CD4-positive, alpha-beta T cell treated with Interleukin-15 for 1 hour (primary cell): ENCODE measurements at places on chromosomes 11 and 22.

GRCh38 chr22:20568502-20569058, 61.2 kb downstream of the MED15 start:
- no peak for DNase-seq

DNA sequence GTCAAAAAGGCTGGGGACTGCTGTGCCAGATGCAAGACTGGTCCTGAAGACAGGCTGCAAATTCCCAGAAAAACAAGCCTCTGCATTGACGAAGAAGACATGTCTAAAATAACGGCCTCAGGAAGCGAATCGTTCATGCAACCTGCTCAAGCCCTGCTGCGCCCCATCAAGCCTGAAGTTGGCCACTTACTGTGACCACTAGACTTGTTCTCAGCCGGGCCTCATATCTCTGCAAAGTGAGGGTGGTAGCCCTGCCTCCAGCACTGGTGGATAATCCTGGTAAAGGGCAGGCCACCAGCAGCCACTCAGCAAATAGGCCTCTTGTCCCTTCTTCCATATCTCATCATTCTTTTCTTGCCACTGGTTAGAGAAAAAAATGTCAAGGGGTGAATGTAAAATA, 11.8 kb downstream of the LTO1 start:
- DNase-seq: no peak

DNA sequence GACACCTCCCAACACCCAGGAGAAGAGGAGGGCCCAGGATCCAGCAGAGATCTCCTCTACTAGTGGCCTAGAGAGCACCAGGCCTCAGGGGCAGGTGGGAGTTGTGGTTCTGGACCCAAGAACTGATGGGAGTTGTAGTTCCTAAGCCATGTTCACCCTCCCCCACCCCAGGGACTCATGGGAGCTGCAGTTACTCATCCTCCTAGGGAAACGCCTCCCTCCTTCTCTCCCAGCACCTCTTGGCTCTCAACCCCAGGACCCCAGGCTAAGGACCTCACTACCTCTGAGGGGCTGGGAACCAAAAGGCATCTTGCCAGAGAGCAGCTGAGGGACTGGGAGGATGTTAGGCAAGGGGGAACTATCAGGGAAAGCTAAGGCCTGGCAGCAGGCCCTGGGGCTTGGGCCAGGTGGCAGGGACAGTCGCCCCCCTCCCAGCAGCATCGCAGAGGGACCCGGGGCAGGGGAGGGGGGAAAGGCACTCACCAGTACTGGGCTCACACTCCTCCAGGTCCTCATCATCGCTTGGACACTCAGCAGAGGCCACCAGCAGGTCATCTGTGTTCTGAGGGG, 28.9 kb downstream of the SLC22A12 start:
- no peak for DNase-seq

- no peak for DNase-seq
Measured at GRCh38 chr11:109783840-109784239, 309.4 kb upstream of the ZC3H12C start.

- no peak for DNase-seq
Measured at GRCh38 chr11:33045551-33046255, 6.3 kb downstream of the TCP11L1 start.

DNA sequence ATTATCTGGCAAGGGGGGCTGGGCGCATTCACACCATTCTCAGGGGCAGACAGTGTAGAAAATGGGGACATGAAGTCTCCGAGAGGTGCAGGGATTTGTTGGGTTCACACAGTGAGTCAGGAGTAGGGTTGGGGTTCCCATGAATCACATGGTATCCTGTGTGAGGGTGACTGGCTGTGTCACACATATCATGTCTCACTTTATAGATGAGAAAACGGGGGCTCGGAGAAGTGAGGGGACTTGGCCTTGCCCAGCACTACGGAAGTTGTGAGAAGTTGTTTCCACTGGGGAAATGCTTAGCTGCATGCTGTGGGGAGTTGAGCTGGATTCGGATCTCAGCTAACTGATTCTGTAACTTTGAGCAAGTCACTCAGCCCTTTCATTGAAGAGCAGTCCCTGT, 4.2 kb downstream of the GAL3ST3 start:
- no peak for DNase-seq

- DNase-seq: no peak
Measured at GRCh38 chr11:91913407-91913806, 311.2 kb upstream of the FAT3 start.

DNA sequence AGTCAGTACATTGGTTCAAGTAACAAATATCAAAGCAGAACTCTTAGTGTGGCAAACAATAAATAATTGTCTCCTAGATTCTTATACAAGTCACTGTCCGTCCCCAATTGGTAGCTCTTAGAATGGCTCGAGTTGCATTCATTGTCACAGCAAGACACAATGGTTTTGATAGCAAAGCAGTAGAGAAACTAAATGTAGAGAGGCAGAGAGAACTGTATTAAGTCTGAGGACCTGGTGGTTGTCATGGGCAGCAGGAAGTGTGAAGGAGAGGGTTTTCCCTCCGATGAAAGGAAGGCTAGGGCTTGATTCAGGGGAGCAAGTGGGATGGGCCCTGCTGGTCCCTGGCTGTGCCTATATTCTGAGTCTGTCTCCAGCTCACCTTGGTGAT, 36.6 kb downstream of the RCOR2 start:
- DNase-seq: no peak

- no peak for DNase-seq
Measured at GRCh38 chr11:84089072-84090057, 803.2 kb upstream of the CCDC90B start.

GRCh38 chr11:57266157-57266556, 29.1 kb upstream of the APLNR start:
- no peak for DNase-seq

DNA sequence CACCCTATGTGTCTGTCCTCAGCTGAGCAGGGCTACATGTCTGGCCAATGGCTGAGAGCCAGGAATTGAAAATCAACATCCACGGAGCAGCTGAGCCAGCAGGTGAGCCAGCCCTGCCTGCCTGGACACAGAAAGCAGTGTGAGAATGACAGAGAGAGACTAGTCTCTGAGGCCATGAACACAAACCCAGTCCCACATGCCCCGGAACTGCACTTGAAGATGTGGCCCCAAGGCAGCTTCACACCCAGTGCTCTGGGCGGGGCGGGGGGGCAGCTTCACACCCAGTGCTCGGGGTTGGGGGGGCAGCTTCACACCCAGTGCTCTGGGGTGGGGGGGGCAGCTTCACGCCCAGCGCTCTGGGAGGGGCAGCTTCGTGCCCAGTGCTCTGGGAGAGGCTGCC, 37.6 kb downstream of the TRMU start:
- DNase-seq: peak; percentile 53

- no peak for DNase-seq
Measured at GRCh38 chr11:107482234-107482633, 24.6 kb upstream of the CWF19L2 start.

DNA sequence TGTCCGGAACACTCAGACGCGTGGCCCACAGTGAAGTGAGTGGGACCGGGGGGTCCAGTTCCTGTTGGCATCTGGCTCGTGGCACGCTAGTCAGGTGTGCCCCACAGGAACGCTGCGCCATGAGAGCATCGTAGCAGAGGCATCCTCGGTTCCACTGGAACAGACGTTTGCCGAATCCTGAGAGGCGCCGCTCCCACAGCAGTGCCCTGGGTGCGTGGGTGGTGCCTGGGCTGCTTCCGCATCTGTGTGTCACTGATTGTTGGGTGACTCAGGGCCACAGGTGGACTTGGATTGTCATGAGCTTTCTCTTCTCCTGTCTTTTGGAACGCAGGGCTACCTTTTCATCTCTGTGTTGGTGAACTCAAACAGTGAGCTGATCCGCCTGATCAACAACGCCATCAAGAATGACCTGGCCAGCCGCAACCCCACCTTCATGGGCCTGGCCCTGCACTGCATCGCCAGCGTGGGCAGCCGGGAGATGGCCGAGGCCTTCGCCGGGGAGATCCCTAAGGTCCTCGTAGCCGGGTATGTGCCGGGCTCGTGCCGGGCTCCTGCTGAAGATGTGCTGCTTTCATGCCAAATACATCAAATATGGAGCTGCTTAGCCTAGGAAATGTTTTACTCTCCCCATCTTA, 46.2 kb downstream of the AP2A2 start:
- no peak for DNase-seq

DNA sequence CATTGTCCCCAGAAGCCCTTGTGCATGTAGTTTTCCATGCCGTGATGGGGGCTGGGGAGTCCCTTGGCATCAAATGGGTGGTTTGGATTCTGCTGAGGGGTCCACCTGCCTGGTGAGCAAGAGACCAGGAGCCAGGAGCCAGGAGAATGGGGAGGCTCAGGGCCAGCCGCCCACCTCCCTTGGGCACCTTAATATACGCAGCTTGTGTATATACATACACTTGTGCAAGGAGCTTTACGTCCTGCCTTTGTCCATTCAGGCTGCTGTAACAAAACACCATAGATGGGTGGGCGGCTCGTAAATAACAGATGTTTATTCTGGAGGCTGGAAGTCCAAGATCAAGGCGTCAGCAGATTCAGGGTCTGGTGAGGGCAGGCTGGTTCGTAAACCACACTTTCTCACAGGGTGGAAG, 62.5 kb downstream of the SMIM38 start:
- no peak for DNase-seq

DNA sequence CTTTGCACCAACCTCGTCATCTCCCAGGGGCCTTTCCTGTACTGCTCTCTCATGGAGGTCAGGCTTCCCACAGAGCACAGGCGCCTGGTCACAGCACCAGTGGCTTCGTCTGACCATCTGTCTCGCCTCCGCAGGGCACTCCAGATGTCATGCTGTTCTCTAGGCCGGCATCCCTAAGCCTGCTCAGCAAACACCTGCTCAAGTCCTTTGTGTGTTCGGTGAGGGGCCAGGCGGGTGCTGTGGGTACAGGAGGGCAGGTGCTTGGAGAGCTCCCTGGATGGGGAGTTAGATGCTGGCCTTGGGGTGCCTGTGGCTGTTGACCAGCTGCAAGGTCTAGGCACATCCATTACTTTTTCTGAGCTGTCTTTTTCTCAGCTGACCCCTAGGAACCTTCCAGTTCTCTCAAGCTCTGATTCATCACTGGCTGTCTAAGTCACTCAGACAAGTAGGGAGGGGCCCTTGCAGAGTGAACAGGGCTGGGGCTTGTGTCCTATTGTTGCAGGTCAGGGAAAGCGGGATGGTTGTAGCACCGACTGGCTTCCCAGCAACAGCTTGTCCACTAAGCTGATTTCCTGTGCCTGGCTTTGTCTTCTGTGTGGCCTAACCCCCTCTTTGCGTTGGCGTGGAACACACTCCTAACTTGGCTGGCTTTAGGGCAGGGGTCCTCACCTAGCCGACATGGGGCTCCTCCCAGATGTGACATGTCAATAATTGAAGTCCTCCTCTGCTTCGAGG, 9.2 kb downstream of the CLDN5 start:
- DNase-seq: no peak

GRCh38 chr11:112485280-112485679, 224.6 kb upstream of the PLET1 start:
- no peak for DNase-seq

- no peak for DNase-seq
Measured at GRCh38 chr11:27718346-27718862, 18.1 kb upstream of the BDNF start.

DNA sequence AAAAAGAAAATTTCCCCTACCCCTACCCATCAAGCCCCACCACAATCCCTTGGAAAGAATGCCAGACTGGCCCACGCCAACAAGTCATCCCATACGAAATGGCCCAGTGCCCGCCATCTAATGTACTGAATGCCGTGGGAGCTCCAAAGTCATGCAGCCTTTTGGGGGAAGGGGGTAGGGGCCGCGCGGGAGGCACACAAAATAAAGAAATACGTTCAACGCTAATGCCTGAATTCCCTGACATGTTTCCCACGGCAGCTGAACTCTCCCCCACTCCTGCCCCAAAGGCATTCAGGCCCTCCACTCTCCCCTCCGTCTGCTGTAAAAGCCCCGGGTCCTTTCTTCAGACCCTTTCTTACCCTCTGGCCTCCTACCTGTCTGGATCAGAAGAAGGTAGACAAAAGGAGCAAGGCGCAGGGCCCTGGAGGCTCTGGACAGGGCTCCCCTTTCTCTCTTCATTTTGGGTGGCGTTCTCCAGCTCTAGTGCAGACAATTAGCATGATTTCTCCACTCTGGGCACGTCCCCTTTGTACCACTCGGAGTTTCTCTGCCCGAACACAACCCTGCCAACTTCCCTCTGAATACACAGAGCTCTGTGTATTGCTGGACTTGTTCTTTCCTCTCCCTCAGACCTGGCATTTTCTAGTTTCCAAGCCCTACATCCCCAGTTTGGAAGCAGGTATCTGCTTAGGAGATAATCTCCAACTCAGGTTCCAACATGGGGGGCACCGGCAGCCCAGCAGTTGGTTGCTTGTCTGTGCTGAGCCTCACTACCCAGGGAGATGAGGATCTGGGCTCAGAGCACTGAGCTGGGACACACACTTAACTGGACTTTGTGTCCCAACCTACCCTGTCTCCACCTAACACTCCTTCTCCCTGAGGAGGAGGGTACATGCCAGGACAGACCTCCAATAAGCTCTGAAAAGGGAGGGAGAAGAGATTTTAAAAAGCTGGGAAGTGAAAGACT, at the start of gene HEPACAM:
Gene HEPACAM (minus strand): TSS at position 500 of the 967 bp plus-strand sequence. CDS start 41 bp downstream, at position 459.
- no peak for DNase-seq

GRCh38 chr11:4522339-4522738, 22.7 kb upstream of the OR52M1 start:
- no peak for DNase-seq

- no peak for DNase-seq
Measured at GRCh38 chr11:15289723-15290122, 175.0 kb downstream of the INSC start.

GRCh38 chr11:60376601-60377000, 1.7 kb upstream of the MS4A7 start:
- no peak for DNase-seq

DNA sequence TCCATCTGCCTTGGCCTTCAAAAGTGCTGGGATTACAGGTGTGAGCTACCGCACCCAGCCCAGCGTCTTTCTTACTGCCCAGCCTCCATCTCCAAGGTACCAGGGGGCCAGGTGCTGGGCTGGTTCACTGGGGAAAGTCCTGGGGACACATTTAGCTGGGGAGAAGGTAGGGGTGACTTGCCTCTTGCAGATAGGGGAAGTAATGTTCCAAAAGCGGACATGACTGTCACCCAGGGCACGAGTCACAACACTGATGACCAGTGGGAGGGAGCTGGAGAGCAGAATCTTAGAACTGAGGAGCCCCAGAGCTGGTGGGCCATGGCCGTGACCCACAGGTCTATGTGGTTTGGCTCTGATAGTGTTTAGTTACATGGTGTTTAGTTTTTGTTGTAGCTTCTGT, 2.4 kb upstream of the SLC15A3 start:
- peak; percentile 74 for DNase-seq

DNA sequence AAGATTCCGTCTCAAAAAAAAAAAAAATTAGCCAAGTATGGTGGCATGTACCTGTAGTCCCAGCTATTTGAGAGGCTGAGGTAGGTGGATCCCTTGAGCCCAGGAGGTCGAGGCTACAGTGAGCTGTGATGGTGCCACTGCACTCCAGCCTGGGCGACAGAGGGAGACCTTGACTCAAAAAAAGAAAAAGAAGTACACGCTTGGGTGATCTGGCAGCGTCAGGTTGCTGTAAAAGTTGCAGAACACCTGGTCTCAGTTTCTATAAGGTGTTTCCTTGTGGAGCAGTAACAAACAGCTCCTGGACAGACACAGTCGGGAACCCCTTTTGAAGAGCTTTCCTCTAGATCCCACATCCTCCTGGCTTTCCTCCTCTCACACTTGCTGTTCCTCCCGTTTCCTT, 45.8 kb downstream of the SCGB1A1 start:
- no peak for DNase-seq

GRCh38 chr11:111204211-111204610, 41.3 kb upstream of the POU2AF2 start:
- DNase-seq: no peak

- DNase-seq: no peak
Measured at GRCh38 chr11:78667461-78667860, 92.8 kb upstream of the NARS2 start.

GRCh38 chr22:27799015-27799826, 2.3 kb downstream of the MN1 start:
- DNase-seq: no peak

- DNase-seq: no peak
Measured at GRCh38 chr11:121210445-121211080, 82.0 kb upstream of the SC5D start.
